ENCODE measurements at places on chromosomes 3 and 15.

DNA sequence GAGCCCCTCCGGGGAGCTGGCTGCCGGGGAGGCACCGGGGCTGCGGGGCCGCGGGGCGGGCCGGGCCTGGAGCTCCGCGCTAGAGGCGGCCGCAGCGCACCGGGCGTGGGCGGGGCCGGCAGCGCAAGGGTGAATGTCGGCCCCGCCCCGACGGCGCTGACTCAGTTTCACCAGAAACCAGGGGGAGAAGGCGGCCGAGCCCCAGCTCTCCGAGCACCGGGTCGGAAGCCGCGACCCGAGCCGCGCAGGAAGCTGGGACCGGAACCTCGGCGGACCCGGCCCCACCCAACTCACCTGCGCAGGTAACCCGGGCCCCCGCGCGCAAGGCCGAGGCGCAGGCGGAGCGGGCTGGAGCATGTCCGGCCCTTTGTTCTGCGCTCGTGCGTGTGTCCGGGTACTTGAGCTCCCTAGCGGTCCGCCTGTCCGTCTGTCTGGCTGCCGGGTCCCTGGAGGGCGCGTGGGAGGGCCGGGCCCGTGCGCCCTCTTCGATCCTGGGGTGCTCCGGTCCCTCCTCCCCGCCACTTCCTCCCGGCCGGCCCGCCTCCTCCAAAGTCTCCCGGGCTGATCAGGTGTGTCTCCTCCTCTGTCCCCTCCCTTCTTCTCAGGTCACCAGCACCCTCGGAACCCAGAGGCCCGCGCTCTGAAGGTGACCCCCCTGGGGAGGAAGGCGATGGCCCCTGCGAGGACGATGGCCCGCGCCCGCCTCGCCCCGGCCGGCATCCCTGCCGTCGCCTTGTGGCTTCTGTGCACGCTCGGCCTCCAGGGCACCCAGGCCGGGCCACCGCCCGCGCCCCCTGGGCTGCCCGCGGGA lies at the start of gene SPINT1:
SPINT1 (plus strand) TSS at position 164 of the 811 bp plus-strand sequence; CDS start at position 671, 507 bp downstream.
- no peak for DNase-seq

- DNase-seq: no peak
Observed at GRCh38 chr3:144564011-144564410, 592.4 kb downstream of the DIPK2A start.

- peak; percentile 45 for DNase-seq
Observed at GRCh38 chr15:99169769-99170311, 65.0 kb downstream of the SYNM start.

- DNase-seq: no peak
Observed at GRCh38 chr15:38598749-38599148, 34.1 kb upstream of the RASGRP1 start.

- no peak for DNase-seq
Observed at GRCh38 chr3:112848196-112848595, 1.5 kb upstream of the CD200R1L start.
